ENCODE measurements at places on chromosomes 12 and 14.
A peak's percentile ranks its signal among the peaks of the same experiment; 100 is the strongest.

DNA sequence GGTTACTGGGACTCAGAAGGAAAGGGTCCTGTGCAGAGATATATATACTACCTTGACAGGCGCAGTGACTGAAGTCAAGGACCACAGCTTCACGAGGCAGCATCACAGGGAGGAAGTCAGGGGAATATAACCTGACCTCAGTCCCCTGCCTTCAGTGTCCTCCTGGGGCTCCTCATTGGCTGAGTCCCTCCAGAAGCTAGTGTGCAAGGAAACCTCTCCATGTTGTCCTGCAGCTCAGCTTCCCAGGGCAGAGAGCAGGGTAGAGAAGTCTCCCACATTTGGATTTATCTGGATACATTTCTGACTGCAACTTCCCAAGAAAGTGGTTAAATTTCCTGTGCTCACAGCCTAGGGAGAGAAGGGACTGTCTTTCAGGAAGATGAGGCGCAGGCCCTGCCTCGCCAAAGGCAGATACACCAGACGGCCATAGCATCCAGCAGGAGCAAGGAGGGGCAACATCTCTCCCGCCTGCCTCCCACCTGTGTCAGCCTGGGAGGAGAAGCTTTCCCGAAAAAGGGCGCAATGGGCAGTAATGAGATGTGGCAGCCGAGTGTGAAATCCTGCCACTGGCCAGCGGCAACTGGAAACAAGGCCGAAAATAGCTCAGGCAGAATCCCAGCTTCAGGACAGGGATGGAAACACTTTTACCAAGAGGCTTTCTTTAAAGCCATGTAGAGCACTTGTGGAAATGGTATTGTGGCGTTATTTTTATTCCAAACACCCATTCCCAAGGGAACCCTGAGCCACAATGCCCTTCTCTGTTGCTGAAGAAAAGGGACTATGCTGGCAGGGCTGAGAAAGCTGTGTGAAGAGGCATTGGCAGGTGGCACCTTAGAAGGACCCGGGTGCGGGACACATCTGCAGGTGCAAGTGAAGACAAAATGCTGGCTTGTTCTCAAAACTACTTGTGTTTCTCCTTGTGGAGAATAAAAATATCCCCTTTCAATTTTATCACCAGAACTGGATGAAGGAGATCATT, 54.9 kb upstream of the HIF1A start:
- H3K4me1 ChIP-seq = peaks cover 21% of the 10 kb centered on the region
- H3K27ac ChIP-seq = no peak overlapping the region
- no peak overlapping the region for H3K4me3 ChIP-seq
- DNase-seq = no peak
- no peaks in the 10 kb centered on the region for H3K27me3 ChIP-seq
- H3K36me3 ChIP-seq = no peaks in the 10 kb centered on the region

DNA sequence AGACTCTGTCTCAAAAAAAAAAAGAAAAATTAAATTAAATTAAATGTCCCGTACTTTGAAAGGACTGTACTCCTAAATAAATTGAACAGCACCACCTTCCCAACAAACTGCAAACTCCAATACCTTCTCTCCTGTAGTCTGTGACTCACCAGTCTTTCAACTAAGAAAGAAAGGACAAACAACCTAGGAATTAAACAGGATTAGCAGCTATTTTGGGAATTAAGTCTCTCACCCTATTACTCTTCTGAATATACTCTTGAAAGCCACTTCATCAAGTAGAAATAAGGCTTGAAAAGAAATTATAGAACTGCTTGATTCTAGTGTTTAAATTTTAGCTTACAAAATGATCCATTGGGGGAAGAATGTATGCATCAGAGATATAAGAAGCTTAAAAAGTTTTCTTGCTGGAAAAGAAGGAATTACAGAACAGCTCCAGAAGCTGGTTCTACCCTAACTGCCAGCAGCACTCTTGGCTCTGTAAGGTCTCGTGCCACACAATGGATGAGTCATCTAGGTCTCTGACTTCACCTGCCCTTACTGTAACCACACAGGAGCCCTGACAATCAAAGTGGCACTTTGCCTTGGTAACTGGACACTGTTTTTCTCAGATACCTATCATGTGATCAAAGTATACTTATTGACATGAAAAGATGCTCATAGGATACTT, 57.0 kb upstream of the CERS5 start:
- DNase-seq = no peak
- no peak overlapping the region for H3K4me3 ChIP-seq
- H3K27ac ChIP-seq = peak overlapping the region; percentile 99
- no peaks in the 10 kb centered on the region for H3K27me3 ChIP-seq
- H3K4me1 ChIP-seq = peaks cover 30% of the 10 kb centered on the region

- H3K27ac ChIP-seq = no peak overlapping the region
- H3K4me3 ChIP-seq = no peak overlapping the region
- no peak for DNase-seq
- peaks cover 14% of the 10 kb centered on the region for H3K27me3 ChIP-seq
- H3K4me1 ChIP-seq = no peaks in the 10 kb centered on the region
Measured at GRCh38 chr12:5907807-5908206, 37.3 kb downstream of the ANO2 start.

- no peaks in the 10 kb centered on the region for H3K36me3 ChIP-seq
- DNase-seq = no peak
- no peak overlapping the region for H3K4me3 ChIP-seq
- no peaks in the 10 kb centered on the region for H3K4me1 ChIP-seq
- H3K27me3 ChIP-seq = no peaks in the 10 kb centered on the region
- no peak overlapping the region for H3K27ac ChIP-seq
Measured at GRCh38 chr14:89011355-89012281, 187.2 kb downstream of the TTC8 start.

GRCh38 chr14:99586054-99586760, 17.8 kb downstream of the CCDC85C start:
- H3K27ac ChIP-seq = peak overlapping the region; percentile 99
- no peak overlapping the region for H3K4me3 ChIP-seq
- no peaks in the 10 kb centered on the region for H3K27me3 ChIP-seq
- DNase-seq = no peak

DNA sequence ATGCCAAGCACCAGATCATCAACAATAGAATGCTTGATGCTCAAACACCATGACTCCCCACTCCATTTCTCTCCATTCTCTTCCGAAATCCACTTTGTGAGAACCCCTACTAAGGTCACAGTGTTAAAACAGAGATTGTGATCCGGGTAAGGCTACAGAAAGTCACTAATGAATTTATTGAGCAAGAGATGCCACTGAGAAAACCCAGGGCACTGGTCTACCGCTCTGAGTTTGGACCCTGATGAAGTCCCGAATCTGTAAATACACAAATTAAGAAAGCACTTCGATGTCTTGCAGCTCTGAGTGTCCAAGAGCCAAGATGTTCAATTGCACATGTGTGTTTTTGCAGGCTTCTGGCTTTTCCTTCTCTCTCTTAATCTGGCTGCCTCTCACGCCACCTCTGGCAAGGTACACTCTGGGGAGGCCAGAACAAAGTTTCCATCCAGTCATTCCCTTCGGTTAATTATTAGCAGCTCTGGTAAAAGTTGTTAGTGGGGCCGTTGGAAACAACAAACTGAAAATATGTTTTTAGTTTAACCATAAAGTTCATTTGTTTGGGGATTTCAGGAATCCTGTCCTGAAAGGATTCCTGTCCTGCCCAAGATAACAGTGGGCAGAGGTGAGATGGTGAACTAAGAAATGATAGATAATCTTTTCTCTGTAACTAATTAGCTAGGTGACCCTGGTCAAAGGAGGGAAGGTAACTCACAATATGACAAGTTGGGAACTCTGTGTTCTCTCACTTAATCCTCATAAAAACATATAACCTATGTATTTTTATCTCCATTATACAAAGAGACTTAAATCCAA, 75.4 kb downstream of the BTG1 start:
- H3K4me3 ChIP-seq = no peak overlapping the region
- no peak overlapping the region for H3K27ac ChIP-seq
- no peaks in the 10 kb centered on the region for H3K36me3 ChIP-seq
- H3K4me1 ChIP-seq = no peaks in the 10 kb centered on the region
- DNase-seq = no peak

DNA sequence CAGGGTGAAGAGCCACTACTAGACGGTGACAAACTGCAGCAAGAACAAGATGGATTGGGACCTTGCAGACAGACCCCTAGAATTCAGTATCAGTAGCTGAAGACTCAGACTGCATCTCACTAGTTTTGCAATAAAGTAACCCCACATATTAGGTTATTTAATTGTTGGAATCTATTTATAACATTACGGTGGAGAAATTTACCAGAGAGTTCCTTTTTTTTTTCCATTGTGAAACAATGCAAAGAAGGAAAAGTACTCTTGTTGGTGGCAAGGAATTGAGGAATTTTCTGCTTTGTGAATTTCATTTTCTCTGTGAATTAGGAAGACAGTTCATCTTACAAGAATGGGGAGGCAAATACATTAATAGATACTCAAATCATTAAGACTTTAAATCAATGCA, 185.7 kb upstream of the PPFIA2 start:
- DNase-seq = no peak
- H3K36me3 ChIP-seq = no peaks in the 10 kb centered on the region
- no peak overlapping the region for H3K4me3 ChIP-seq
- no peaks in the 10 kb centered on the region for H3K4me1 ChIP-seq

- H3K4me3 ChIP-seq = no peak overlapping the region
- no peaks in the 10 kb centered on the region for H3K27me3 ChIP-seq
Measured at GRCh38 chr14:91878274-91878673, 10.9 kb upstream of the TC2N start.

DNA sequence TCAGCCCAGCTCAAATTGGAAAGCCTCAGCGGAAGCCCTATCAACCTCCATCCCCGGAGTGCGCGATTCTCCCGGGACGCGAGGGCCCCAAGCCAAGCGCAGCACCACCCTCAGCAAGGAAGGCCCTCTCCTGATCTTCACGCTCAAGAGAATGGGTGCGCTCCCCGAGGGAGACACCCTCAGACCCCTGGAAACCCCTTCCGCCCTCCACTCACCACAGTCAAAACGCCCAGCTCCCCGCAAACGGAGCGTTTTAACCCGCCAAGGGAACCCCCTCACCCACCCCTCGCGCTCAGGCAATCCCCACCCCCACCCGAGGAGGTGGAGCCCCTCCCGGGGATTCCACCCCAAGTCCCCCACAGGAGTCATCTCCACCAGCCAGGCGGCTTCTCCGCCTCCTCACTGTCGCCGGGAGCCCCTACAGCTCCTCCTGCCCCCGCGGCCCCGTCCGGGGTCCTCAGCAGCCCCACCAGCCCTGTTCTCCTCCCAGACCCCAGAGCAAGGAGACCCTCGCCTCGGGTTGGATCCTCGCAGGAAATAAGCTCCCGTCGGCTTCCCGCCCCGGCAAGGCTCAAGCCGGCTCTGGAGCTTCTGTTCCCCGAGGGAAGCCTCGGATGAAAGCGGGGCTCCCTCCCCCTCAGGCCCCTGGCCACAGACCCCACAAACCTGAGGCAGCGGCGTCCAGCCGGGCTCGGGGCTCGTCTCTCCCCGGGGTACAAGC, 507 bp downstream of the BAZ2A start:
- no peaks in the 10 kb centered on the region for H3K27me3 ChIP-seq
- H3K27ac ChIP-seq = peak overlapping the region; percentile 86
- peaks cover 18% of the 10 kb centered on the region for H3K4me1 ChIP-seq
- peaks cover 21% of the 10 kb centered on the region for H3K36me3 ChIP-seq

GRCh38 chr12:87136330-87136976, 880.3 kb upstream of the MGAT4C start:
- no peak overlapping the region for H3K4me3 ChIP-seq
- peaks cover 5% of the 10 kb centered on the region for H3K4me1 ChIP-seq
- no peak overlapping the region for H3K27ac ChIP-seq
- no peaks in the 10 kb centered on the region for H3K27me3 ChIP-seq
- no peak for DNase-seq

GRCh38 chr12:119229837-119230236, 51.1 kb downstream of the HSPB8 start:
- no peak overlapping the region for H3K4me3 ChIP-seq
- H3K27ac ChIP-seq = no peak overlapping the region
- H3K4me1 ChIP-seq = no peaks in the 10 kb centered on the region
- no peak for DNase-seq

- H3K4me1 ChIP-seq = peaks cover 15% of the 10 kb centered on the region
- no peak overlapping the region for H3K4me3 ChIP-seq
- H3K27ac ChIP-seq = no peak overlapping the region
- H3K27me3 ChIP-seq = no peaks in the 10 kb centered on the region
- no peaks in the 10 kb centered on the region for H3K36me3 ChIP-seq
- no peak for DNase-seq
Measured at GRCh38 chr14:78131616-78132015, 38.6 kb upstream of the NRXN3 start.

DNA sequence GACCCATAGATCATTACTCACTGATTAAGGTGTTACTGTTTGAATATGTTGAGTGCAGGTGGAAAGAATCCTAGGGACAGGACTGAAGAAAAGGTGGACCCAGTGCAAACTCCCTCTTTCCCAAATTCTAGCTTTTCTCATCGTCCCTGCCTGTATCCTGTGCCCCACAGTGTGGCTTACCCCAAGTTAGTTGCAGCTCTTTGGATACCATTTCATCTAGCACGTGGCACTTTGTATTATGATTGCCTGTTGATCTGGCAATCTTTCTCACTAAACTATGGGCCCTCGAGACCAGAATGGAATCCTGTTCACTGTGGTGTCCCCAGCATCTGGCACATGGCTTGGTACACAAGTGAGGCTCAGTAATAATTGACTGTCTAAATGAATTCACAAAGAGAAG, 66.5 kb downstream of the ELK3 start:
- H3K27me3 ChIP-seq = no peaks in the 10 kb centered on the region
- H3K4me3 ChIP-seq = no peak overlapping the region
- DNase-seq = no peak
- H3K27ac ChIP-seq = peak overlapping the region; percentile 9

- H3K4me3 ChIP-seq = peak overlapping the region; percentile 86
- H3K36me3 ChIP-seq = peaks cover 8% of the 10 kb centered on the region
- no peak overlapping the region for H3K27ac ChIP-seq
- peaks cover 14% of the 10 kb centered on the region for H3K4me1 ChIP-seq
- H3K27me3 ChIP-seq = no peaks in the 10 kb centered on the region
Measured at GRCh38 chr12:100268835-100269564, 2.0 kb downstream of the SCYL2 start.

DNA sequence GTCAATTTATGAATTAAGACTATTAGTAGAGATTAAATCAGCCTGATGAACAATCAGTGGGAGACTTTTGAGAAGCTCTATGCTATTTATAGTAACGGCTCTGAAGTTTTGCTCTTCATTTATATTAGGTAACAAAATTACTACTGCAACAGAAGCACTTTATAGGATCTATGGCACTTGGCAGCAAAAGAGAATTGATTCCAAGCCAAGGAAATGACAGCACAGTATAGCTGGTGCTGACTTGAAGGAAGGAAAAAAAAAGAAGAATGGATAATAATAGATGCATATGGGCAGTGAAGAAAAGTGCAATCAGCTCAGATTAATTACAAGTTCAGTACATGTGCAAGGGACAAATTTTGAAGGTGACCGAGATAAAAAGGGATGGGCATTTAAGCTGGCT, 228.2 kb upstream of the PPFIA2 start:
- H3K36me3 ChIP-seq = no peaks in the 10 kb centered on the region
- no peaks in the 10 kb centered on the region for H3K4me1 ChIP-seq
- DNase-seq = no peak
- no peaks in the 10 kb centered on the region for H3K27me3 ChIP-seq
- H3K27ac ChIP-seq = no peak overlapping the region

Measured in RWPE2 (cell line).